ENCODE measurements at places on chromosomes 6 and 20.

GRCh38 chr6:19327241-19327640 is 509.9 kb upstream of the ID4 start:
- no peak for DNase-seq

DNA sequence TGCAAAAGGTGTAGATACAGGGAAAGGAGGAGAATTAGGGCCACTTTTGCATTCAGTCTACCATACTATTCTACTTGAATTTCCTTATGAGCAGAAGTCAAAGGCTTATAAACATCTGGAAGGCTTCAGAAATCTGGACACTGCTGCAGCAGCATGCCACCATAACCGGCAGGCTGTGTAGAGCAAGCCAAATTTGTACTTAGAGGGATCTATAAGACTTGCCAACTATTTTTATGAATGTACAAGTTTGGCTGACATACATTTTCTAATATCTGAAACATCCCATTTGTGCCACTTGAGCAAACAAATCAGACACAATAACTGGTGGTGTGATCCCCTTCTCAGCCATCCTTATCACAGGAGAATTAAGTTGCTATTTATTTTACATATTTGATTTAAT is 14.0 kb upstream of the PLCB1 start:
- no peak for DNase-seq

DNA sequence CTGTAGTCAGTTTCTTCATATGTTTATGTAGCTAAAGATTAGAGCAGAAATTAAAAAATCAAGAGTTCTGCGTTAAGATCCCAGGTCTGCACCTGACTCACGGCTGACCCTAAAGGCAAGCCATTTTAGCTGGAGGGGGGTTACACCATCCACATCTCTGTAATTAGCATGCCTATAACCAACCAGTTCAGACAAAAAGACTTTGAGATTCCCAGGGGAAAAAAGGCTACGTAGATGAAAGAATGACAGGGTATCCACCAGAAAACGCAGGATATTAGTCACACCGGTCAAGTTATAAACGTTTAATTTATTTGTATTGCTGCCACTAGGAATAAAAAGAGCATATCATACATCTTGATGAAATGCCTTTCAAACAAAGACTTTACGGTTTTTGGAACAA is 299.1 kb downstream of the FOXC1 start:
- no peak for DNase-seq

- no peak for DNase-seq
Observed at GRCh38 chr6:167712731-167713475, 113.8 kb upstream of the AFDN start.

- DNase-seq: no peak
Observed at GRCh38 chr6:3900744-3901336, 51.7 kb downstream of the FAM50B start.

DNA sequence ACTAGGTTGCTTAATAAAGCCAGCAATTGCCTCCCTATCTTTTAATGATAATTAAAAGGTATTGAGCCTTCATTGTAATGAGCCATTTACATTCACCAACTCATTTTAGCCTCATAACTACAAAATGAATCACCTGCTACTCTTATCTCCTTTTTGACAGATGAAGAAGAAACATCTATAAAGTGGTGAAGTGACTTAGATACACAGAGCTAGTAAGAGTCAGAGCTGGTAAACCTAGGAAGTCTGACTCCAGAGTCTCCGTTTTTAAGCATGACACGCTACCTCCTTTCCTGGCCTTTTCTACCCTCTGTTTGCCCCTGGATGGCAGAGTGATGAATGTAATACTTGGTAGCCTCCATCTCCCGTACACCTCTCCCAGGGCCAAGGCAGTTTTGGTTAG is 93.5 kb downstream of the SPTLC3 start:
- DNase-seq: no peak

DNA sequence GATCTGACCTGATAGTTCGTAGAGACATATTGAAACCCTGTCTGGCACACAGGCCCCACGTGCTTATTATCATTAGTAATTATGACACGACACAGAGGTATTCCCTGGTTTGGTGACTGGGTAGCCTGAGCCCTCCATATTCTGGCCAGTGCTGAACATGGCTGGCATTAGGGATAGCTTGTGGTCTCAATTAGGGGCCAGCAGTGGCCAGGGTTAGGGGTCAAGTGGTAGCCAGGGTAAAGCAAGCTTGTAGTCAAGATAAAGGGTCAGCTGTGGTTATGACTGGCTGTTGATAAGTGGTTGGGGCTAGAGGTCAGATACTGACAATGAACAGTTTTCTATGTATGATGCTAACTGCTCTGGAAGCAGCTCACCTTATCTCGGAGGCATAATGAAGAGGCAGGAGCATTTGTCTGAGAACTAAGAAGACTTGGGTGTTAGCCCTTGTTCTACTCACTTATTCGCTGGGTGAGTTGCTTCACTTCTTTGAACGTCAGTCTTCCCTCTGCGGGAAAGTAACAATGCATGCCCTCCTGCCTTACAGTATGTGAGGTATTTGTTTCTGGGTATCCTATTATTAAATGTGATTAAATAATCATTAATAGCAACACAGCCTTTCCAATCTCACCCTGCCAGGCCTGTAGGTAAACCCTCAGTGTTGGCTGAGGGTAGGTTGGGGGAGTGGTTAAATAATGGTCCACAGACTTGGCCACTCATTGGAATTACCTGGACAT is 66.7 kb downstream of the VEGFA start:
- no peak for DNase-seq

- DNase-seq: no peak
Observed at GRCh38 chr6:106674541-106675229, 45.3 kb downstream of the QRSL1 start.

- no peak for DNase-seq
Observed at GRCh38 chr20:25005220-25005619, 12.7 kb upstream of the APMAP start.

DNA sequence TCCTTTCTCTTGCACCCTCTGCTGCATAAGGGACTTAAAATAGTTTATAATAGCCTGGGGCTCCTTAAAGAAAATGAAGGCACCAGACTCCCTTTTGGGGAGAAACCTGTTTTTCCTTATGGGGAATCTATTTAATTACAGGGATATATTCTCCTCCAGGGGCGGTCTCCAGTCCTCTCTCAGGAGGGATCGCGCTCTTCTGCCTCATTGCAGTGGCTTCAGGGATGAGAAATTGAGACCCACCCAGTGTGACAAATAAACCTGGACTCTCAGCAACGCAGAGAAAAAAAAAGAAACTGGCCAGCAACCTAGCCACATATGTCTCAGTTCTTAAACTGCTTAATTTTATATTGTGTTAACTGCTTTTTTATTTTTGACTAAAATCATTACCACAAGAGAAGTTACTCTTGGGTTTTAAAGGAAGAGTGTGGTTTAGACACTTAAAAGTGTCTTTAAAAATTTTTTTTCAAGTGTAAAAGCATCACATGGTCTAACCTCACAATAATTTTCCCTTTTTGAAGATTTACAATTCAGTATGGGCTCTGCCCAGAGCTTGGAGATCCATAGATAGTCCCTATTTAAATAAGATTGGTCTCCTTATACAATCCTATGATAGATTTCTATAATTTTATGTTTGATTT is 11.7 kb upstream of the GOPC start:
- DNase-seq: no peak

DNA sequence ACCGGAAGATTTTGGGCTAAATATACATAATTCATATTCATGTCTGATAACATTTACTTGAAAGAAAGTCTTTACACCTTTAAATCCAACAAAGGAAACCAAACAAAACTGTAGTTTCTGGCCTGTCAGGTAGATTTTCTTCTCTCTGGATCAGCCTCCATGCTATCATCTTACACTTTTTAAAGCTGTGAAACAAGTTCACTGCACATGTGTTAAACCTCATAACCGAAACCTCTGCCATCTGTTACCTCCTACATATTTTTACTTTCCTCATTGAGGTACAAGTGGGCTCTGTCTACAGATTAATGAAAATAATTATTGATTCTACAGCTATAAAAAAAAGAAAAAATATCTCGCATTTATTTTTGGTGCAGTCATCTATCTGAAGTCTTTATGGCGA is 149.9 kb downstream of the RALGAPA2 start:
- DNase-seq: no peak

DNA sequence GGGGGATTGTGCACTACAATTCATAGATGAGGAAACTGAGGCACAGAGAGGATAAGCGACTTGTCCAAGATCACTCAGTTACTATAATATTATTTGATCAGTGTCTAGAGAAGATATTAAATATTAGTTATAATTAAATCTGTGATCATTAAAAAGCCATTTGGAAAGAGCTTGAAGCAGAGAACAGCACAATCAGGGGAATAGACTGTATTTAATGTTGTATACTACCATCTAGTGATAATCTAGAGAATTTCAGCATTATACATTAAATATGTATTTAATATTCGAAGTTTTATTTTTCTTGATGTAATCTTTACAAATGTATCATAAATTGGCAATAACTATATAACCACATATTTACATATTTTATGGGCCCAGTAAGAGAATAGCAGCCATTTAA is 20.1 kb upstream of the MTCL3 start:
- no peak for DNase-seq

GRCh38 chr20:63173552-63174191 is 42.3 kb downstream of the YTHDF1 start:
- no peak for DNase-seq

Data from globus pallidus (tissue), 1 donor.